Activated T-cell treated with anti-CD3 and anti-CD28 coated beads, Interleukin-2, amount 50 U/mL, for 1 hour (primary cell): ENCODE measurements at places on chromosomes 5 and 9.

- no peak for DNase-seq
Observed at GRCh38 chr9:16475257-16475656, 395.2 kb downstream of the BNC2 start.

DNA sequence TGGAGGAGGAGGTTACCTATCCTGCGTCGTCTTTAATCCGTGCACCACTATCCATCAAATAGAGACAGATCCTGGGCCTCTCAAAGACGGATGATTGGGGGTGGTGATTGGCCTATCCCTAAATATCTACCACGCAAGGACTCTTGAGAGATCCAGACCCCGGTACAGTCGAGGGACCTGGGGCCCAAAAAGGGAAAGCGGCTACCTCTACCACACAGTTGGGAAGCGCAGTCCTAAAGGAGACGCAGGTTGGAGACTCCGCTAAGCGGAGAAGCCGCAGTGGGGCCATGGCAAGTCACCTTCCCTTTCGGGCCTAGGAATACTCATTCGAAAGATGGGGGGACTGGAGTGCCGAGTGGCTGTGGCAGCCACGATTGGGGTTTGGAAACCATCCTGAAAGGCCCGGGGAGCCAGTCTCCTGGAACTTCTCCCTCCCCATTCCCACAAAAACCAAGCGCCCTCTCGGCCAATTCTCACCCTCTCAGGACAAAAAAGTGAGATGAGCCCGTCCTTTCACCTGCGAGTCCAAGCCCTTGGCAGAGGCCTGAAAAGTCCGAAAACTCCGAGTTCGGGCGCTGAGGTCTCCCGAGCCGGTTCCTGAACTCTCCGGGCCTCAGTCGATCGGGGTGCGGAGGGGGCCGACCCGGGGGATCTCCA is 499 bp upstream of the FOXE1 start:
- no peak for DNase-seq

DNA sequence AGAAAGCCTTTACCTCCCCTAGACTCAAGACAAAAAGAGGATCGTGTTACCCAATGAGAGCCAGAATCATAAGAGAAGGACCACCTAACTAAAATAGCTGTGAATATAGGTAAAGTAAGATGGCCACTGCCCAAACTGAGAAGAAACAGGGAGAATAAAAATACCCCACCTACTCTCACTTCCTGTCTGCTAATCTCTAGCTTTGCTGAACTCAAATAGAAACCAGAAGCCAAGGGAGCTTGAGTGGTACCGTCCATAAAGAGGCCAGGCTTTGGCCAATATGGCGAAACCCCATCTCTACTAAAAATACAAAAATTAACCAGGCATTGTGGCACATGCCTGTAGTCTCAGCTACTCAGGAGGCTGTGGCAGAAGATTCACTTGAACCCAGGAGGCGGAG is 123.0 kb upstream of the FST start:
- no peak for DNase-seq

- DNase-seq: peak; percentile 85
Observed at GRCh38 chr9:97984188-97985057, 1.3 kb downstream of the ANP32B start.

DNA sequence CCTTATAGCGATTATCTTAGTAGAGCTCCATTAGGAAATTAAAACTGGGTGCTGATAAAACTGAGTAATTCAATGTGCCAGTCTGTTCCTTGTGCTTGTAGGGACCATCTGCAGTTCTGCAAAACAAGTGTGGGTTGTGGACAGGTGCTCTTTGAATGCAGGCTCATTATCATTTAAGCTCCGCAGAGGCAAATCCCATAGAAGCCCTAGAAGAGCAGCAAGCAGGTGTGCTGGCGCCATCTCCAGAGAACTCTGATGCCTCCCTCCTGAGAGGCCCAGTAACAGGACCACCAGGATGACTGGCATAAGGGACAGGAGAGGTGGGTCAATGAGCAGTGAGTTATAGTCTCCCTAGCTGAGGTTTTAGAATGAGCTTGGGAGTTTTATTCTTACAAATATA is 1342.4 kb upstream of the DMAC1 start:
- no peak for DNase-seq

GRCh38 chr5:177124486-177124991 is 9.0 kb upstream of the NSD1 start:
- no peak for DNase-seq

- no peak for DNase-seq
Observed at GRCh38 chr5:55633574-55634208, 78.4 kb downstream of the SLC38A9 start.

GRCh38 chr5:119378075-119378700 is 22.4 kb downstream of the TNFAIP8 start:
- no peak for DNase-seq

DNA sequence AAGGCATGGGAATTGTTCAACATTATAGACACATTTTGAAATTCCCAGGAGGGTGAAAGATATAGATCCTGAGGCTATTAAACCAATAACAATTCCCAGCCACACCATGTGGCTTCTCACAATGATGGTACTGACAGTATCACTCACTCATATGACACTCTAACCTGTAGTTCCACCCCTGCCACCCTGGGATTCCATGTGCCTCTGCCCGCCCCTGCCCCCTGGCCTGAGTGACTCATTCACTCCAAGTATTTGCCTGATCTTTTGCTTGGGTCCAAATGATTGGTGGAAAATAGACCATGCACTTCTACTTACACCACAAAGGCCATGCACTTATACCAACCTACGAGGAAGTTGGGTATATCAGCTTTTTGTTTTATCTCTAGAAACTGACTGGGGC is 305.2 kb upstream of the DAB2 start:
- no peak for DNase-seq

- no peak for DNase-seq
Observed at GRCh38 chr5:589588-589987, 22.6 kb upstream of the CEP72 start.

DNA sequence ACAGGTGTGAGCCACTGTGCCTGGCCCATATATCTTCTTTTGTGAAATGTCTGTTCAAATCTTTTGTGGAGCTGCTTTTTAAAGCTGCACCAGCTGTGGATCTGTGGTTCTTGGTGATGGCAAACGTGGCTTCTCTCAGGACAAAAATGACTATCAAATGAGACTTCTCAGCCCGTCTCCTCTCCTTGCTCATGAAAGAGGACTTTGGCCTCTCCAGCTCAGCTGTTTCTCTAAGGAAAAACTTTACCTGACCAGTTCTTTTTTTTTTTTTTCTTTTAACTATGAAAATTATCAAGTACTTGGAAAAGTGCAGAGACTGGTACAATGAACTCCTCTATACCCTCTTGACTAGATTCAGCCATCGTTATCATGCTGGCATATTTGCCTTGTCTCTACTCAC is 44.8 kb downstream of the RALGPS1 start:
- DNase-seq: no peak
